T-helper 17 cell (primary cell): ENCODE measurements at places on chromosomes 4 and X. TPM values are rescaled to one million over a fixed set of nuclear protein-coding genes. Genes with fewer than 3 reads are reported as not detected.

- DNase-seq: no peak
- H3K4me3 ChIP-seq: no peak overlapping the region
- no peak overlapping the region for H3K27ac ChIP-seq
- H3K36me3 ChIP-seq: peaks cover 3% of the 10 kb centered on the region
These were observed 51.4 kb upstream of the LSM6 start for GRCh38 chr4:146124023-146124680.

DNA sequence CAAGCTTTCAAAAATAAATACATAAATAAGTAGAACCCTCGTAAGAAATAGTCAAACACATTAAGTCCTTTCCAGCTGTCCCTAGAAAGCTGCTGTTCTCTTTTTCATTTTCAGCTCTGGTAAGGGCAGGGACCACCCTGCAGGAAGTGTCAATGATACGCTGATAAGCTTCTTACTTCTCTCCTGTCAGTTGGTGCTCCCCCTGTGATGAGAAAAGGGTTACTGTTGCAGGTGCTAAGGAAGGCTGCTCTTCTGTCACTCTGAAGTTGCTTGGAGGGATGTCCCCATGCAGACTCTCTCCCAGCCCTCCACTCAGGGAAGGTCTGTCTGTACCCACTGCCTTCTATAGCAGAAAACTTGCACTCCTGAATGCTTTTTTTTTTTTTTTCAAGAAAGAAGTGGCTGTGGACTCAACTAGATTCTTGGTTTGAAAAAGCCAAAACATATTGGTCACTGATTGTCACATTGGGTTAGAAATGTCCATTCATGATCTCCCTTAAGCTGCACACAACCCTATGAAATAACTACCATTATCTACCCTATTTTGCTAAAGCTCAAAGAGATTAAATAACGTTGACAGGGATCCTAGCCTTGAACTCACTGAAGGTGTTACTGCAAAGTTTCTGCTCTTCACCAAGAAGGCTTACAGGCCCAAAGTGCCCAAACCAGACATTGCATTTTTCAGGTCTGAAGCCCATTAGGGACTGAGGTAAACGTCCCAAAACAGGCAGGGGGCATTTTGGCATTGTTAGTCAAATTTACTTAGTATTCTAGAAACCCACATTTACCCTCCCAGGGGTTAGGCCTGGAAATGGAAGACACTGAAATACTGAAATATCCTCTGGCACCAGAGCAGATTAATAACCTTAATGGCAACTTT is 1.2 kb downstream of the CXCL3 start:
- H3K4me3 ChIP-seq: peak overlapping the region; percentile 90
- H3K4me1 ChIP-seq: peaks cover 12% of the 10 kb centered on the region
- peaks cover 56% of the 10 kb centered on the region for H3K27me3 ChIP-seq
- peaks cover 2% of the 10 kb centered on the region for H3K36me3 ChIP-seq

DNA sequence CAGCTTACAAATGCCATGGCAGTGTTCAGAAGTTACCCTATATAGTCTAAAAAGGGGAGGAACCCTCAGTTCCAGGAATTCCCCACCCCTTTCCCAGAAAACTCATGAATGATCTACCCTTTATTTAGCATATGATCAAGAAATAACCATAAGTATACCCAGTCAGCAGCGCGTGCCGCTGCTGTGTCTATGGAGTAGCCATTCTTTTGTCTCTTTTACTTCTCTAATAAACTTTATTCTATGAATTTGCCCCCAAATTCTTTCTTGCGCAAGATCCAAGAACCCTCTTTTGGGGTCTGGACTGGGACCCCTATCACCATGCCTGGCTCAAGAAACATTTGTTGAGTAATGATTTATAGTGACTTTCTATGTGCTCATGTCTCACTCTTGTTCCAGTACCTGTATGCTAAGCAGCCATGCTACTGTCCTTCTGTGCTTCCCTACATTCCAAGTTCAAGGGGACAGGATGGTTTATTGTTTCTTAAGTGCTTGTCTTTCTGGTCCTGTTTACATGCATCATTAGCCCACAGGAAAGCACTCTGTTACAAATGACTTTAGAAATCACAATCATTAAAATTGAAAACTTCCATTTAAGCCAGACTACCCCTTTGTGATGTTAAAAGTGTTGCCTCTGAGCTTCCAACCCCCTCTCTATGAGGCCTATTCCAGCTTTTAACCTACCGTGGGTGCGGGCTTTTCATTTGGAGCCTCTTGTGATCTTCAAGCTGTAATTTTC is 63.4 kb upstream of the S100G start:
- H3K27ac ChIP-seq: no peak overlapping the region
- H3K36me3 ChIP-seq: peaks cover 2% of the 10 kb centered on the region
- no peaks in the 10 kb centered on the region for H3K27me3 ChIP-seq
- no peaks in the 10 kb centered on the region for H3K4me1 ChIP-seq

GRCh38 chrX:42399632-42400024 is 378.3 kb downstream of the PPP1R2C start:
- no peaks in the 10 kb centered on the region for H3K27me3 ChIP-seq
- H3K4me1 ChIP-seq: peaks cover 12% of the 10 kb centered on the region
- H3K36me3 ChIP-seq: no peaks in the 10 kb centered on the region
- no peak for DNase-seq
- H3K27ac ChIP-seq: no peak overlapping the region

DNA sequence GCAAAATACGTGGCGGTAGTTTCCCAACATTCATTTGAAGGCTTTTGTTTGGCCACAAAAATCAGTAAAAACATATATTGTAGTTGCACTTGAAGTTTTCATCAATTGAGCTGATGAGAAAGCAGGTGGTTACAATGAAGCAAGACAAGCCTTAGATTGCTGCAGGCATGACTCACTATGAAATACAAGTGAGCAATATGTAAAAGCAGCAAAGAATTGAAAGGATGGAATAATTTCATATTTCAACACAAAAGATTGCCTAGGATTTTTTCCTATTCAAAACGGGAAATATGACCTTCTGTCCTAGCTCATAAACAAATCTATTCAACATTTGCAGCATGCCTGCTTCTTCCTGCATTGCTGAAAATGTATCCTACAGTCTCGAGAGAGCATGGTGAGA is 190.9 kb upstream of the BANK1 start:
- no peak overlapping the region for H3K4me3 ChIP-seq
- H3K36me3 ChIP-seq: no peaks in the 10 kb centered on the region
- no peaks in the 10 kb centered on the region for H3K4me1 ChIP-seq
- H3K27ac ChIP-seq: no peak overlapping the region
- H3K27me3 ChIP-seq: no peaks in the 10 kb centered on the region
- DNase-seq: no peak

PPP4R3C gene
- total RNA-seq: not detected

GRPR gene
- total RNA-seq: not detected
